ENCODE measurements at places on chromosomes 4 and X. TPM values are rescaled to one million over a fixed set of nuclear protein-coding genes. Genes with fewer than 3 reads are reported as not detected.
A peak's percentile ranks its signal among the peaks of the same experiment; 100 is the strongest.

GRCh38 chr4:153634738-153635353, 49.2 kb upstream of the TLR2 start:
- no peak for DNase-seq

GRCh38 chr4:159227984-159228383, 125.1 kb downstream of the RAPGEF2 start:
- DNase-seq: peak; percentile 81

- DNase-seq: no peak
Observed at GRCh38 chr4:87045234-87045558, 110.4 kb downstream of the AFF1 start.

- no peak for DNase-seq
Observed at GRCh38 chr4:18075823-18076433, 54.4 kb upstream of the LCORL start.

GRCh38 chrX:122582280-122582974, 601.7 kb upstream of the GRIA3 start:
- DNase-seq: no peak

- DNase-seq: no peak
Observed at GRCh38 chrX:64571011-64571410, 175.8 kb upstream of the MTMR8 start.

GRCh38 chrX:19545651-19546050, 30.3 kb upstream of the MAP3K15 start:
- DNase-seq: no peak

DNA sequence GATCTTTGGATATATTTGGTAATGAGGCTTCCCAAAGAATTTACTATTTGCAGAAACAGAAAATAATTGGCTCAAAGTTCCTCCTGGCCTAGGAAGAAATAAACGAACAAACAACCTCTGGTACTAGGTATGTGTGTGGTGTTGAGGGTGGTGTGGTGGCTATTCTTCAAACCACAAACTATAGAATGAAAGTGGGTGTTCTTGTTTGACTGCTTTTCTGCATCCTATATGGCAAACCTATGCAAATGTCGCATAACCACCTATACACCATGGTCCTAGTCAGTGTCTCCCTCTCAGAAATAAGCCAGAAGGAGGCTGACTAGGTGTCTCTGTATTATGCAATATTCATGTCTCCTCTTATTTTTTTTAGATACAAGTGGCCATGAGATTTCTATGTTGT, 106.6 kb upstream of the PCDH18 start:
- no peak for DNase-seq

- no peak for DNase-seq
Observed at GRCh38 chr4:98166025-98166730, 22.9 kb upstream of the STPG2 start.

DNA sequence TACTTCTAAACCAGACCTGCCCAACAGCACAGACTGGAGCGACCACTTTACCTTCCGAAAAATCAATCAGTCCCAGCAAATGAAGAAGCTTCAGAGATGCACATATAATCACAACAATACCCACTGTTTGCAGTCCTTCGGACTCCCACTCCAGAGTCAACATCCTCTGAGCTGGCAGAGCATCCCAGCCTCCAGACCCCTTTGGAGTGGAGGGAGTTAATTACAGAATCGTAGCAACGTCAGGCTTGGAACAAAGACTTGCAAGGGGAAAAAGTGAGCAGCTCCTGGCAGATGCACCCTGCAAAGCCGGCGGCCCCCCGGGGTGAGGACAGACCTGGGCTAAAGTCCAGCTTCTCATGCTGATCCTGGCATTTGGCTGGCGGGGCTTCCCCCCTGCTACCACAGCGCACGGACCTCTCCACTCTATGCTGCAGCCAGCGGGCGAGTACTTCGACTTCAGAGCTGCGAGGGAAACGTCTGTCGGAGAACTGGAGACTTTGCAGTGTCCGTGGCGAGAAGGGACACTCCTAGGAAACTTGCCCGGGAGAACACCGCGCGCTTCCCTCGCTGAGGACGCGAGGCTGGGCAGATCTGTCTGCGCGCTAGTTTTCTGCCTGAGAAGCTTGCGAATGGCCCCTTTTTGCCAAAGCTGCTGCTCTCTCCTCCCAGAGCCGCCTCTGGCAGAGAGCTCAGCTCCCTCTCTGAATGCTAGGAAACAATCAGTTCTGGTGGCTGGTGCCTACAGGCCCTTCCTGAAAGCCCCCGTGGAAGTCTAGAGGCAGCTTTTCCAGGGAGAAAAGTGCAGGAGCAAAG, 283.7 kb downstream of the PACRGL start:
- no peak for DNase-seq

DNA sequence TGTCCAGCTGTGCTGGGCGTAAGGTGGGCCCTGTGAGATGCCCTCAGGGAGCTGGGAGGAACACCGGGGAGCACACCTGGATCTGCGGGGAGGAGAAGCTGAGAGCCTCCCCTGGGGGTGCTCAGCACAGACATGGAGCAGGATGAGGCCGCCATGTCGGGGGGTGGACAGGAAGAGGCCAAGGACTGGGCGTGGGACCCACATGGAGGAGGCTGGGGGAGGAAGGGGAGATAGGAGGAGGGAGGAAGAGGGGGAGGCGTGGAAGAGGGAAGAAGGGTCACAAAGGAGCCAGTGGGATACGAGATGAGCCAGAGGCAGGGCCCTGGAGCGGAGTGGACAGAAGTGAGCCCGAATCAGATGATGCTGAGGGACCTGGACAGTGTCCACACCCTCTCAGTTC, 66.3 kb downstream of the ZFYVE28 start:
- no peak for DNase-seq

DNA sequence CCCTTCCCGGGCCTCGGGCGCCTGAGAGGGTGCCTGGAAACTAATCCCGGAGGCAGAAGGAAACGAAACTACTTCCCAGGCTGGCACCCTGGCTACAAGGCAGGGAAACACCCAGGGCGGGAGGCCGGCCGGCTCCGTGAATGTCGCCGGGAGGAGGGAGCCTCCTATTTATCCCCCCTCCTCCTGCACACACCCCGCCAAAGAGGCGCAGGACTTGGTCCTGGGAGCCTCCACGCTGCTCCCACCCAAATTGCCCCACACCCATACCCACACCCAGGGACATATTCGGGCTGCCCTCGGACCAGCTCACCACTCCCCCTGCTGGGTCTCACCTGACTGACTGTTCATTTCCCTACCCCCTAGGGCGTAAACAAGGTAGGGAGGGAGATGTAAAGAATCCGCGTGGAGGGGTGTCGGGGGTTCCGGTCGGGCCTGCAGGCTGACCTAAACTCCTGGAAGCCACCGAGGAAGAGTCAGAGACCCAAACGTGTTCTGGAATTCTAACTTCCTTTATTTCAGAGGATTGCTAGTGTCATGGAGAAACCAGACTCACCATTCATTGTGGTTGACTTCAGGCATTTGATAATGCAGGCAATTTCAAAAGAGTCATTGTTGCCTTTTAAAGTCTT, at the start of gene BTC:
Gene BTC (minus strand): TSS at position 142 of the 629 bp plus-strand sequence. CDS start 198 bp downstream, outside the sequence.
- DNase-seq: peak; percentile 44

DNA sequence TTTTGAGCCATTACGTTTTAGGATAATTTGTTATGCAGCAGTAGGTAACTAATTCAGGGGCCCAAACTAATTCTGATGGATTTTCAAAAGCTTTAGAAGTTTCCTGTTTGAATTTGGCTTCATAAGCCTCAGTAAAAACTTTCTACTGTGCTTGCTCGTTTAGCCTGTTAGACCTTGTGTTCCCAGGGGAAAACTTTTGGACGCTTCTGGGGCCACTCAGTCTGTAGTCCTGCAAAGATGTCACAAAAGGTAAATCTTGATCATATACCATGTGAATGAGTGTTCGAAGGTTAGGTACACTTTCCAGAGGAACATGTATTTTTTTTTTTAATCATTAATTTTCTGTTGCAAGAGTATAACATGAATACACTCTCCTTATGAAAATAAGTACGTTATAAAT, 70.7 kb downstream of the SUPT20HL2 start:
- no peak for DNase-seq

GRCh38 chrX:151970661-151971060, 3.8 kb downstream of the GABRE start:
- DNase-seq: no peak

- no peak for DNase-seq
Observed at GRCh38 chr4:53800741-53801140, 209.5 kb upstream of the LNX1 start.

GRCh38 chrX:16077811-16078210, 45.6 kb upstream of the GRPR start:
- DNase-seq: no peak

DNA sequence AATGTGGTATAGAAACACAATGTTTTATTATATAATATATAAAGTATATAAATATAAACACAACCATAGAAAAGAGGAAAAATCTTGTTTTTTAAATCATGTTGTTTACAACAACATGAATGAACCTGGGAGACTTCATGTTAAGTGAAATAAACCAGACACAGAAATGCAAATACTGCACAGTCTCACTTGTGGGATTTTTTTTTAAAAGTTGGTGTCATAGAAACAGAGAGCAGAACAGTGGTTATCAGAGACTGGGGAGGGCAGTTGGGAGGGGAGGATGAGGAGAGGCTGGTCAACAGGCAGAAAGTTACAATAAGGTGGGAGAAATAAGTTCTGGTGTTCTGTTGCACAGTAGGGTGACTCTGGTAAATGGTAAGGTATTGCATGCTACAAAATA, 57.1 kb downstream of the FREM3 start:
- no peak for DNase-seq

DNA sequence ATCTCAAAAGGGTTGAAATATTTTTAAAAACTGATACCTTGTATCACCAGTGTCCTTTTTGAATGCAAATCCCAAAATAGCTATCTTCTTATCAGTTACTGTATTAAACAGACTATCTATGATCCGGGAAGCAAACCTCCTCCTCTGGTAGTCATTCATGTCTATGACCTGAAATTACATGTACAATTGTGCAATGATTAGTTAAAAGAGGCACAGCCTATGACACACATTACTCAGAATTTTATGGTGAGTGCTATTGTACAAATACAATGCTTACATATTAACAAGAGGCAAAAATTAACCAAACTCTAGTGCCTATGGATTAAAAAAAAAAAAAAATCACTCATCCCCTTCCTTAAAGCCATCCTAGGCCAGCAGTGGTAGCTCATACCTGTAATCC, 21.7 kb downstream of the UGDH start:
- DNase-seq: no peak

- DNase-seq: no peak
Observed at GRCh38 chr4:184666670-184667069, 17.1 kb downstream of the PRIMPOL start.

DNA sequence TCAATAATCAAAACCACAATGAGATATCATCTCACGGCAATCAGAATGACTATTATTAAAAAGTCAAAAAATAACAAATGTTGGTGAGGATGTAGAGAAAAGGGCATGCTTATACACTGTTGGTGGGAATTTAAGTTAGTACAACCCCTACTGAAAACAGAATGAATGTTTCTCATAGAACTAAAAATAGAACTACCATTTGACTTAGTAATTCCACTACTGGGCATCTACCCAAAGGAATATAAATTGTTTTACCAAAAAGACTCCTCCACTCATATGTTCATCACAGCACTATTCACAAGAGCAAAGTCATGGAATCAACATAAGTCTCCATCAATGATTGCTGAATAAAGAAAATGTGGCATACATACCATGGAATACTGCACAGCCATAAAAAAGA, 278.1 kb upstream of the ARSJ start:
- DNase-seq: no peak

The SYN1 gene
- 7.6 TPM for polyA plus RNA-seq

The CD38 gene
- polyA plus RNA-seq: 0.82 TPM

The DNAAF6 gene
- 0.06 TPM for polyA plus RNA-seq

The GPR50 gene
- polyA plus RNA-seq: not detected

The GABRA4 gene
- 0.14 TPM for polyA plus RNA-seq

The SLC7A11 gene
- polyA plus RNA-seq: 2.3 TPM

The MAGEB2 gene
- not detected for polyA plus RNA-seq

The DRP2 gene
- polyA plus RNA-seq: 1.6 TPM
